ENCODE measurements at places on chromosomes 12 and 14.

GRCh38 chr14:92362781-92363235 lies 39.8 kb downstream of the SLC24A4 start:
- DNase-seq = no peak

DNA sequence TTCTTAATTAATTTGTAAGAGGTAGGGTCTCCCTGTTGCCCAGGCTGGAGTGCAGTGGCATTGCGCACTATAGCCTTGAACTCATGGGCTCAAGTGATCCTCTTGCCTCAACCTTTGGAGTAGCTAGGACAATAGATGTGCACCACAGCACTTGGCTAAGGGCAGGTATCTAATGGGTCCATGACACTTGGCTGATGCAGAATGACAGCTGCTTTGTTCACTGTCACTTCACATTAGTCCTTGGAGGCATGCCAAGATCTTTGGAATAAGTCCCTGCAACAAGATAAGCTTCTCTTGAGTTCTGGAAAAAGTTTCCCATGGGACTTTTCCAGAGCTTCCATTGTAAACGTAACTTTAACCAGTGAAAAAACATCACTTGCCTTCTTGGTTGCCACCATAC lies 23.4 kb downstream of the COQ6 start:
- DNase-seq = no peak

DNA sequence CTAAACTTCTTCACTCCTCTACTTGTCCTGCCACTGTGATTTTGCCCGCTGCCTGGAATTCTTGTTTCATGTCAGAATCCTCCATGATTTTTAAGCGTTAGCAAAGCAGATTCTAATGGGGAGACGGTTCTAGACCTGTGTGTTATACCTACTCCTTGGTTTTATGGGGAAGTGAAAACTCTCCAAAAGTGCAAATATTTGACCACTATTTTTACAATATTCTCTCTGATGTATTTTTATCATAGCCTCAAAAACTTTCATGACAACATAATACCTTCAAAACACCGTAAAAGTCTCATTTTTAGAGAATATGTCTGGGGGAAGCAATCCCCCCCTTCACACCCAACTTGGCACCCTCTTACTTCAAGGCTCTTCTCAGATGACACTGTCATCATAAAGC lies 12.9 kb upstream of the KRAS start:
- no peak for DNase-seq

DNA sequence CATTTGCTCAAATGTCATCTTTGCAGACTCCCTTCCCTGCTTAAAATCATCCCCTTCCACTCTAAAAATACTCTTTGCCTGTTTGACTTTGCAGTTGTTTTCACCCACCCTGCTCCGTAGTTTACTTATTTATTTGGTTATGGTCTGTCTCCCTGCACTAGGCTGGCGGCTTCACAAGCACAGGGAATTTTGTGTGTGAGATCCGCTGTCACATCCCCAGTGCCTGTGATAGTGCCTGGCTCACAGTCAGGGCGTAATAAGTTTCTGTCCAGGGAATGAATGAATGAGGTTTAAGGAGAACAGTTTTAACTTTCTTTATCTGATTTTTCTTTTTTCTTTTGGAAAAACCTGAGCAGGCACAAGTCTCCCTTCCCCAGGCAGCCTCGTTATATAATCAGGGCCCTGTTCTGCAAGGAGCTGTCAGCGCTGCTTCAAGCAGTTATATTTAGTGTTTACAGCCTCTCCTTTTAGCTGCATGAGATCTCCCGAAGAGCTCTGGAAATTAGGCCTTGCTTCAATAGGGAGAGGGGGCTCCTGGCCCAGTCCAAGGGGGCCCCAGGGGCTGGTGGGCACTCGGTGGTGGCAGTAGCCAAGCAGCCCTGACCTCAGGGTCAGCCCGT lies 107.1 kb downstream of the AACS start:
- no peak for DNase-seq

- no peak for DNase-seq
Observed at GRCh38 chr12:98799146-98799810, 154.2 kb downstream of the APAF1 start.

GRCh38 chr14:64654246-64654900 lies 49.9 kb upstream of the PLEKHG3 start:
- DNase-seq = no peak

DNA sequence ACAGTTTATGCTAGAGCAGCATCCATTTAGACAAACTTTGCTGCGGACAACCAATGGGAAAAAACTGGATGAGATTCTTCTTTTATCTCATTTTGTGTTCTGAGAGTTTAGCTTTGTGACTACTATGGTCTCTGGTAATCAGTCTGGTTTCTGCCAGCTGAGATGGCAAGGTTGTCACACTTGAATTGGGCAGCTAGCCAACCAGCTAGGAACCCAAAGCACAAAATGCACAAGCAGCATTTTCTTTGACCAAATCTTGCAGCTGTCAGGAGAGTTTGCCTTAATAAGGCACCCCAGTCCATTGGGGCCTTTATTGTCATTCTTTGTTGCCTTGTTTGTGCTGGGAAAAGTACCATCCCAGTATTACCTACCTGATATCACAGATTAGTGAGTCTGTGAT lies 34.0 kb upstream of the ETV6 start:
- no peak for DNase-seq

- DNase-seq = no peak
Observed at GRCh38 chr14:88983755-88984154, 159.3 kb downstream of the TTC8 start.

- no peak for DNase-seq
Observed at GRCh38 chr12:768434-768833, 16.1 kb downstream of the WNK1 start.
